Smooth muscle cell of the brain vasculature (primary cell): ENCODE measurements at places on chromosomes 1 and 21.

- DNase-seq = no peak
Observed at GRCh38 chr1:227735539-227736285, 477 bp downstream of the SNAP47 start.

GRCh38 chr1:100793659-100794058 is 74.1 kb downstream of the VCAM1 start:
- DNase-seq = no peak

DNA sequence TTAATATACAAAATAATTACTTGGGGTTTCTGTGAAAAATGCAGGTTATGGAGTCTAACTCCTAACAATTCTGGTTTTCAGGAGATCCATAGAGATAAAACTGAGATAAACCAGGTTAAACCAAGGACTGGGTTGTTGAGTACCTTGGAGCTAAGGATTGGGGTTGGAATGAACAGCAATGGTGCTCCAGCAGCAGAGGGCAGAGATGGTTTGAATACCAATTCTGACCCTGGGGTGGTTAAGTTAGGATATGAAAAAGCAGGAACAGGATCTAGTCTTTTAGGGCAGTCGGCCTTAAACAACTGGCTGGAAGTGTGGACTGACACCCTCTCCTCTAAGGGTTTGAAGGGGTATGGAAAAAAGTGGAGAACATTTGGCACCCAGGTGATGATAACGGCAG is 53.0 kb downstream of the UROD start:
- DNase-seq = no peak

GRCh38 chr1:38826262-38826661 is 33.3 kb downstream of the RRAGC start:
- no peak for DNase-seq

DNA sequence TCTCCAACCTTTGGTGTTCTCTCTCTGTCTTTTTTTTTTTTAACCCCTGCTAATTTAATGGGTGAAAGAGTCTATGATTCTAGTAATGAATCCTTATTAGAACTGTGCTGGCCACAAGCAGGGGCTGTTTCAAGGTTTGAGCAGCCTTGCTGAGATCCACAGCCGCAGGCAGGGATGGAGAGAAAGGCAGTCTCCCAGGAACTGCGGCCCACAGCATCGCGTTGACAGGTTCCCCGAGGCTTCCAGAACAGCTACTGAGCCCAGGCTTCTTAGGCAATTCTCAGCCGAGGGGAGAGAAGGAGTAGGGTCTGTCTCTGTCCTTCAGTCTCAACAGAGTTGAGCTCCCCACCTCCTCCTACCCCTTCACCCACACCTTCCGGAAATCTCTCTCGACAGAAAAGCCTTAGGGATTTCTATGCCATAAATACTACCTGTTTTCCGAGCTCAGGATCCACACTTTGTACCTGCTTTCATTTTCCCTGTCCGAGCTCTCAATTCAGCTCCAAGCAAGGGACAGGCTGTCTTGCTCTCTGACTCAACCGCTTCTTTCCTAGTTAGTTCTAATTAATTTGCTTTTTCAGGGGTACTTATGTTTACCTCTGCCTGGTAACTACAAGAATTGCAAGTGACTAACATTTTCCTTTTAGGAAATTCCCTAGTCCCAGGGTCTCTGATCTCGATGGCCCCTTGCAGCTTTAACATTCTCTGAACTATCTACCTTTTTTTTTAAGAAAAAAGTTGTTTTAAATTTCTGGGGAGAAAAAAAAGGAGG is 6.7 kb upstream of the CASZ1 start:
- DNase-seq = no peak

DNA sequence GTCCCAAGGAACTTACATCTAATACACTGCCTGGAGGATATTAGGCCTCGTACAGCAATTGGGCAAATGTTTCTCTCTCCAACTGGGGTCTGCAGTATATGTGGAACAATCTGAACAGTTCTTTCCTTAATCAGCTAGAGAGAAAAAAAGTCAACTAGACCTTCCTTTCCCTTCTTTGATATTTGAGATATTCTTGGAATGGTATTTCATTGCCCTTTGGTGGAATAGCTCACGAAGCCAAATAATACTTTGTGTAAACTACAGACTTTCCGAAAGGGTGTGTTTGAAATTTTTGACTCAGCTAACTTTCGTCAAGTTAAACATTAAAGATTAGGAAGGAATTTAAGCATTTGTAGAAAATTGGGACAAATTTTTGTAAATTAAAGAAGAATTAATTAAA is 425.6 kb downstream of the RWDD3 start:
- no peak for DNase-seq

- DNase-seq = no peak
Observed at GRCh38 chr1:72023063-72023930, 259.0 kb downstream of the NEGR1 start.

DNA sequence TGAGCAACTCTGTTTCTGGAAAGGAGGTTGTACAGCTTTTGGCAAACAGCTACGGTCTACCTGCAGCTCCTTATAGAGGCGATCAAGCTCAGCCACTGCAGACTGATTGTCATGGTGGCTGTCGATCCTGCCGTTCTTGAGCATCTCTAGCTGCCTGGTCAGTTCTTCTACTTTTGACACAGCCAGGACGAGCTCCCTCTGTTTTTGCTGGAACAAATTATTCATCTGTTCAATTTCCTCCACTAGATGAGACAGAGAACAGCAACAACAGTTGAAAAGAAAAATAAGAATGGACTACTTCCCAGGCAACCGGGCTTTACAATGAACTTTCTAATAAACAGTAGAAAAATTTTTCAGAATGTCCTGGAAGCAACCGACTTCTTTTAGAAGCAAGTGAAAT is 42.5 kb downstream of the TP53BP2 start:
- no peak for DNase-seq

- DNase-seq = no peak
Observed at GRCh38 chr1:153842006-153842471, 66.8 kb downstream of the SLC27A3 start.

GRCh38 chr1:16012590-16013219 is 5.1 kb downstream of the HSPB7 start:
- DNase-seq = no peak

GRCh38 chr1:241355311-241356010 is 1.5 kb downstream of the RGS7 start:
- no peak for DNase-seq

GRCh38 chr1:110293601-110294104 is 45.5 kb upstream of the RBM15 start:
- no peak for DNase-seq

DNA sequence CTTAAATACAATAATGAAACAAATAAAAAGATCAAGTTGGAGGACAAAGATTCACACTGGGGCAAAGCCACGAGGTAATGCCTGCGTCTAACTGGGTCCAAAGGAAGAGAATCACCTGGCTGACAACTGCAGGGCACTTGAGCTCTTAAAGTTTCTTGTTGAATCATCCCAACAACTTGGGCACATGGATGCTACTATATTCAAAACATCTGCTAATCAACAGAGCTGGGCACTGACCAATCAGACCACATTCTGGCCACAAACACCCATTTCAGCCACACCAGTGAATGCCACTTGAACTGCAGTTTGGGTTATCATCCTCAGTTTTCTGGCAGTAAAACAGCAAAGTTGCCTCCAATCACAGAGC is 51.0 kb downstream of the ABCA4 start:
- no peak for DNase-seq

DNA sequence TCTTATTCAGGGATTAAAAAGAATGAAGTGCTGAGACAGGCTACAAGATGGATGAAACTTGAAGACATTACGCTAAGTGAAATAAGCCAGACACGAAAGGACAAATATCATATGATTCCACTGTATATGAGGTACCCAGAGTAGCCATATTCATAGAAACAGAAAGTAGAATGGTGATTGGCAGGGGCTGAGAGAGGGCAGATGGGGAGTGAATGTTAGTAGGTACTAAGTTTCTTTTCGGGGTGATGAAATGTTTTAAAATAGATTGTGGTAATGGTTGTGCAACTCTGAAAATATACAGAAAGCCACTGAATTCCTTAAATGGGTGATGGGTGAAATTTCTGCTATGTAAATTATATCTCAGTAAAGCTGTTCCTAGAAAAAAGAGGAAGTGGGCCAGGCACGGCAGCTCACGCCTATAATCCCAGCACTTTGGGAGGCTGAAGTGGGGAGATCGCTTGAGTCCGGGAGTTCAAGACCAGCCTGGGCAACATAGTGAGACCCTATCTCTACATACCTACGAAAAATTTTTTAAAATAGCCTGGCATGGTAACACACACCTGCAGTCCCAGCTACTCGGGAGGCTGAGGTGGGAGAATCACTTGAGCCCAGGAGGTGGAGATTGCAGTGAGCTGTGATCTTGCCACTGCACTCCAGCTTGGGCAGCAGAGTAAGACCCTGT is 15.9 kb downstream of the SLC27A3 start:
- DNase-seq = no peak

DNA sequence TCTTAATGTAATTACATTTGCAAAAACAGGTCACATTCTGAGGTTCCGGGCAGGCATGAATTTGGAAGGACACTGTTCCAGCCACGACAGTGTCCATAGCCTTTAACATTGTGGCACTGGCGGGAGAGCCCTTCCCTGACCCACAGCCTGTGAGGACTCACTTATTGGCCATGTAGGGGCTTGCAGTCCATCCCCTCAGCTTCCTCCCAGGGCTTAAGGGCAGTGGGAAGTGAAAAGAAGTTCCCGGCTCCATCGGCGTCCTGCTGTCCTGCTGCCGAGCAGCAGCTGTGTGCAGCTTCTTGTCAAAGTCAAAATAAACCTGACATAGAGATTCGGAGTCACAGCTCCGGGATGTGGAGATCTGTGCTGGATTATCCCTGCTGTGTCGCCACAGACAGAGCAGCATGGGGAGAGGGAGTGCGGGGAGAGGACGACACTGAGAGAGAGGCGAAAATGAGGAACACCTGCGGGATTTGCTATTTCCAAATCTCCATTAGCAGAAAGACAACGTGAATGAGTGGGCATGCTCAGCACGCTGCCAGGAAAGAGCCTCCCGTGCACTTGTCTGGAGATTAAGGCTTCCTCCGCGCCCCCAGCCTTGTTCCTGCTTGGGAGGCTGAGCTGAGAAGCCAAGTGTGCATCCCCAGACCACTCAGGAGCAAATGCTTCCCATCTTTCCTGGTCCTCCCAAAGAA is 260.3 kb downstream of the ASTN1 start:
- no peak for DNase-seq

GRCh38 chr21:31142600-31142999 is 104.3 kb upstream of the KRTAP19-8 start:
- DNase-seq = no peak

- DNase-seq = no peak
Observed at GRCh38 chr1:64537942-64538341, 68.0 kb downstream of the CACHD1 start.

- DNase-seq = no peak
Observed at GRCh38 chr1:207861442-207862177, 49.3 kb downstream of the CD34 start.

DNA sequence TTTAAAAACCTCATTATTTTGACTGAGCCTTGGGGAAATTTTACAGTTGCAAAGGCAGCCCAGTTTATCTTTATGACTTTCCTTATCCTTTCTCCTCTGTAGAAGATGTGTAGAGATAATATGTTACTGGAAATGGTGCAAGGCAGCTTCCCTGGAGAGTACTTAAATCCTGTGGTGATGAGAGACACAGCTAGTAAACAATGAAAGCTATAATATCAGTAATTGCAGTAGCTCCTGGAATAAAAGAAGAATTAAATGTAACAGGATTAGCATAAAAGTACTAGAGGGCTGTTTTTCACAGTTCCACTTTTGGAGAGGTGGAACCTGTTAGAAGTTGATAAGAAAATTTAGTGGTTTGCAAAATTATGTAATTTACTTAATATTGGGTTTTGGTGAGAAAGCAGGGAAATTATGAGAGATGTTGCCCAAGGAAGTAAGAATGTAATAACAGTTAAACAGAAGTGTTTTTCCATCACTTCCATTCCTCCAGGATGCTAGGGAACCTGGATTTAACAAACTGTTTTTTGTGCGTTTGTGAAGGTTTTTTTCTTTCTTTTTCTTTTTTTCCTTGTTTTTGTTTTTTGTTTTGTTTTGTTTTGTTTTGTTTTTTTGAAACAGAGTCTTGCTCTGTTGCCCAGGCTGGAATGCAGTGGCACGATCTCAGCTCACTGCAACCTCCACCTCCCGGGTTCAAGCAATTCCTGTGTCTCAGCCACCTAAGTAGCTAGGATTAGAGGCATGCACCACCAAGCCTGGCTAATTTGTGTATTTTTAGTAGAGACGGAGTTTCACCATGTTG is 15.7 kb upstream of the EDEM3 start:
- DNase-seq = no peak

GRCh38 chr1:156119503-156120209 is 5.1 kb downstream of the LMNA start:
- no peak for DNase-seq

DNA sequence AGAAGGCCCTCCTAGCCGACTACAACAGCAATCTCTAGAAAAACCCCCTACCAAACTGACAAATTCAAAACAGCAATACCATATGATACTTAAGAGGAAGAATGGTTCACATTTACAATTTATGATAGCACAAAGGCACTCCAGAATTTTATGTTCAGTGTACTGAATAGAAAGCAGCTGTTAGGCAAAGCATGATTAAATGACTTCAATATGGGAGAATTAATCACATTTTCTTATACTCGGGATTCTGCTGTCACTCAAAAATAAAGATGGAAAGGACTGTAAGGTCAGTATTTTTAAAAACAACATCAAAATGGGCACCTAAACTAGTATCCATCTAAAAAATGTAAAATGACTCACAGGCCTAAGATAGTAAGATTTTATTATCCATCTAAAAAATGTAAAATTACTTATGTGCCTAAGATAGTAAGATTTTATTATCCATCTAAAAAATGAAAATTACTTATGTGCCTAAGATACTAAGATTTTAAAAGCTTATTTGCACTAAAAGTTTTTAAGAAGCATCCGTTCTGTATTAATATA is 198.5 kb downstream of the SMYD3 start:
- DNase-seq = no peak

DNA sequence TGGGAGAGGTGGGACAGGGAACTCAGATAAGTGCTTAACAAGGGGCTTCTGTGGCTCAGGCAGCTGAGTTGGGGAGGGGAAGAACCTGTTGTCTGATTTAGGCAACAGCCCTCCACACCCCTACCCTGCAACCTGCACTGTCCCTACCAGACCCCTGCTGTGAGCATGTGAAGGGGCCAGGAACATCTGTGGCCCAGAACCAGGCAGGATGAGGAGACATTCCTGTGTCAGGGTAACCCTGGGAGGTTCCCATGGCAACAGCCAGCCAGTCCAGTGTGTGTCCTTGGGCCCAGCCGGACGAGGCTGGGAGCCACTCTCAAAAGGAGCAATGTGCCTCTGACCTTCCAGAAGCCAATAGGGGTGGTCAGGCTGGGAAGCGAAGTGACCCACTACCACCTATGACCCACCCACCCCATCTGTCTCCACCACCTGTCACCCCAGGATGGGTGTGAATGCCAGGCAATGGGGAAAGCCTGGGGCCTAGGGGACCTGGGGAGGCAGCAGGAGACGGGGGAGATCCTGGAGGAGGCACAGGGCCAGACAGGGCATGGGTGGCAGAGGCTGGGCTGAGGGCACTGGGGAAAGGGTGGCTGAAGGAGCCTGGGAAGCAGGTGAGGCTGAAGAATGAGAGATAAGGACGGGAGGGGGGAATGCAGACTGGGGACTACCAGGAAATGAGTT is 5.0 kb upstream of the PMVK start:
- DNase-seq = no peak
